Heart left ventricle (tissue), 16 donors: ENCODE measurements at places on chromosomes 6 and 20. TPM values are rescaled to one million over a fixed set of nuclear protein-coding genes. Genes with fewer than 3 reads are reported as not detected.

The HCRTR2 gene
- 0.08 TPM for polyA plus RNA-seq

The DNAH8 gene
- polyA plus RNA-seq: not detected

The TRDN gene
- polyA plus RNA-seq: 577 TPM

The TMEM244 gene
- polyA plus RNA-seq: not detected

The NCOA6 gene
- polyA plus RNA-seq: 13.9 TPM

The TBXT gene
- not detected for polyA plus RNA-seq

The ACTL10 gene
- 0.57 TPM for polyA plus RNA-seq

The MARCKS gene
- polyA plus RNA-seq: 5.1 TPM

The PBOV1 gene
- not detected for polyA plus RNA-seq

The ANGPT4 gene
- 0.08 TPM for polyA plus RNA-seq

DNA sequence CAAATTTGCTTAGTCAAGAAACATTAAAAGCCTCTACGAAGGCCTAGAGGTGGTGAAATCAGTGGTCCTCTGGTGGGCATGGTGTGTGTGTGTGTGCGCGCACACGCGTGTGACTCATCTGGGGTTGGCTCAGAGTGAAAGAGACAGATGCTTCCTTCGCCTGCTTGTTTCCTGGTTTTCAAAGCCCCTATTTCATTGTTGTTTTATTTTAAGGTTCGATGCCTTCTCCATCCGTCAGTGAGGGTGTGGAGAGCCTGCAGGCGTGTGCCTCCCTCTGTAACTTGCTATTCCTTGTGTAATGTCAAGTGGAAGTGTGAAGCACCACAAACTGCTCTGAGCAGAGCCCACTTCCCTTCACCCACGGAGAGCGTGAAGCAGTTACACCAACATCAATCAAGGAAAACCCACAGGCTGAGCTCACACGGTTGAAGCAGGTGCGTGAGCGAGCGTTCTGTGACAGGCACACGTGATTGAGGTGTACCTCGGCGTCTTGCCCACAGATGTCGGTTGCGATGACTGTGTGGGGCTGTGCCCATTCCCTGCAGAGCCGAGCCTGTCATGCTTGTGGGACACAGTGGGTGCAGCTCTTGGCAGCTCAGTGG, 233.9 kb downstream of the PRL start:
- no peak for DNase-seq

GRCh38 chr20:63442100-63442493, 30.4 kb downstream of the KCNQ2 start:
- DNase-seq: peak; percentile 74

DNA sequence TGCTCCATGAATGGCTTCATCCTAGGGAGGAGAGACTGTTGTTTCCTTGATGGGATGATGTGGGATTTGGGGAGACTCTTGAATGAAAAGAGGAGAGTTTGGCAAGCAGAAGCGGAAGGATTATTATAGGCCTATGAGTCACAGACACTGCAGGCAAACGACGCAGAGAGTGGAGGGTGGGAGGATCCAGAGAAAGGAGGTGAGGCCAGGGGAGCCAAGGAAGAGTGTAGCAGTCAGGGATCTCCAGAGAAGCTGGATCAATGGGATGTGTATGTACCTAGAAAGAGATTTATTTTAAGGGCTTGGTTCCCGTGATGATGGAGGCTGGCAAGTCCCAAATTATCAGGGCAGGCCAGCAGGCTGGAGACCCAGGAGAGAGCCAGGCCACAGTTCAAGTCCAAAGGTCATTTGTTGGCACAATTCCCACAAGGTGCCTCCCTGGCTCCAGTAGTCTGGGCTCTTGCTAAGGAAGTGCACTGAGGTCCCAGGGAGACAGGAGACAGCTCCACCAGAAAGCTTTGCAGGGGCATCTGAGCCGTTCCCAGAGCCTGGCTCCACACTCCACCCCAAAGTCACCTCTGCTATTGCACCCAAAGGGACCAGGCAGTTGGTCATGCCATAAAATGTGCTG, 76.0 kb downstream of the ADTRP start:
- no peak for DNase-seq

- DNase-seq: peak; percentile 39
Observed at GRCh38 chr20:49579874-49580812, 12.2 kb upstream of the PTGIS start.

- peak; percentile 89 for DNase-seq
Observed at GRCh38 chr6:46491201-46491627, at the start of gene RCAN2. Gene RCAN2, minus strand, starts transcription at chr6:46491449.

DNA sequence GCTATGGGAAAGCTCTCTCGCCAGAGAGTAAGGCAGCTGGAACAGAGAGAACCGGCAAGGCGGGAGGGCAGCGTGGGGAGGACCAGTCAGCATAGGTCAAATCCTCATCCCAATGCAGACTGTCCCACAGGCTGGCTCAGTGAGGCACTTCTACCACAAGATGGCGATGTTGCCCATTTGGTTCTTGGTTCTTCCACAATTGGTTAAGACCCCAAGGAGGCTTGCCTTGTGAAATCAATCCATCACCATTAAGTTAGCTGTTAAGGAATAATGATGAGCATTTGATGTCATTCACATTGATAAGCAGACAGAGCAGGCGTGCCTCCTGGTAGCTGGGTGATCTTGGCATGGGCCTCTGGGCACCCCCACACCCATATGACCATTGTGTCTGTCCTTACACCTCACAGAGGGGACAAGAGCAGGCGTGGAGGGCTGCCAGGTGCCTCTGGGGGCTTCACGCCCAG, 2.4 kb downstream of the CSTL1 start:
- DNase-seq: peak; percentile 62

DNA sequence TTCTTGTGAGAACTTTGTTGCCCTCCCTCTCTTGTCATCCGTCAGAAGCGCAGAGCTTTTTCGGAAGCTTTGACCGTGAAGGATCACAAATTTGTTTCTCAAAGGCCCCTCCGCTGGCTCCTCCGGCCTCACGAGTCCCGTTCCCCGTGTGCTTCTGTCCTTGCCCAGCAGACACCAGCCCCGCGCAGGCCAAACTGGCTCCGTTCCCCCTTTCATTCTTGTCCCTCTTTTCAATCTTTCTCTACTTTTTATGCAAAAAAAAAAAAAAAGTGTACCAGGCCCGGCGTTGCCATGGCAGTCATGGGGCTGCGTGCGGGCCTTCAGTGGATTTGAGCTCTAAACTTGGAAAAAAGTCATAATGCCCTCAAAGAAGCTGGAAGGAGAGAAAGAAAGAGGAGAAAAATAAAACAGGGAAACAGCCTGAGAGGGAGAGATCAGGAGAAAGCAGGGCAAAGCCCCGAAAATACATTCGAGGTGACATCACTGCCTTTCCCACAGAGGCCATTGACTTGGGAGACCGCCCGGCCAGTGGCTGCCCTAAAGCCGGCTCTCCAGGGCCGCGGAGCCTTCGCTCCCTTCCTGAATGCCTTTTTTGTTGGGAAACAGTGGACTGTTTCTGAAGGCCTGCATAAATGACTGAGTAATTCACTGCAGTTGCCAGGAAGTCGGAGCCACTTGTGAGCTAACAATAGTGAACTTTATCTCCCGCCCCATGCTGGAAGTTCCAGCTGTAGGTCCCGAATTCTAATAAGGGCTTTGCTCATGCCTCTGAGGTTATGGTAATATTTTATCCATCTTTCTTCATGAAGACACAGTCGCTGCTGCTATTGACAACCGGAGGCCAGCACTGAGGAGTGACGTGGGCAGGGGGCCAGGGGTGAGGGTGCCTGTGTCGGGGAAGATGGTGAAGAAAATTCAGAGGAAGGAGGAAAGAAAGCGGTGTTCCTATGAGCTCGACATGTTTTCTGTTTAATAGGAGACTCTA, 670.9 kb downstream of the QKI start:
- DNase-seq: peak; percentile 86

GRCh38 chr20:24961384-24962181, 12.5 kb downstream of the CST7 start:
- no peak for DNase-seq

GRCh38 chr20:60056407-60057122, 98.3 kb downstream of the CDH26 start:
- no peak for DNase-seq

- no peak for DNase-seq
Observed at GRCh38 chr6:165861226-165861625, 198.2 kb upstream of the PDE10A start.

DNA sequence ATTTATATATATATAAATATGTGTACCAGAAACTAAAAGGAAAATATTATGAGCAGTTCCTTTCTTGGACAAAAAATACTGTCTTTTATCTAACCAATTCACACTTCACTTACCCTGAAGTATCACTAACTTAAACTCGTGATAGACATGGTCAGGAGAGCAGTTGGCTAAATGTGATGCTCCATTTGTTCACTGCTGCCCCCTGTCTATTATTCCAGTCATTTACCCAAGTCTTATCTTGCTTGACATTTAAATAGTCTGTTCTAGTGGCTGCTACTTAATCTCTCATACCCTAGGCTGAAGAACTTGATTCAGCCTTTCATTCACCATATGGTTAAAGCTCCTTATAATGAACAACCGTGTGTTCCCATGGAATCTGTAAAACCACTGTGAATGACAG, 789.6 kb upstream of the EYS start:
- DNase-seq: no peak

GRCh38 chr6:90351696-90352095, 55.1 kb upstream of the BACH2 start:
- no peak for DNase-seq
